ENCODE measurements at places on chromosomes 4 and X. TPM values are rescaled to one million over a fixed set of nuclear protein-coding genes. Genes with fewer than 3 reads are reported as not detected.

DNA sequence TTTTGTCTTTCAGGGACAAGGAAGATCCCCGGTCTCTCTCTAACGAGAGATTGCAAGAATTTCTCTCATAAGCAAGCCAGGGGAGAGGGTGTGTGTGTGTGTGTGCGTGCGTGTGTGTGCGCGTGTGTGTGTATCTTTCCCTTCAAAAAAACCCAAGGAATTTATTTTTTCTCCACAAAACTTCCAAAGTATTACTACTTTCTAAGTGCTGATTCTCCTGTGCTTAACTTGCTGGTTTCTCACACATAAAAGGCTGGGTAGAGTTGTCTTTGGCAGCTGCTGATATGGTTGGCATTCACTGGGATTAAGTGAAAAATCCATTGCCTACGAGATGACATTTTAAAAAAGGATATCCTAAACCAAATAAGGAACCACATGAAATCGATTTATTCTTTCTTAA lies 435.7 kb downstream of the RAPGEF2 start:
- DNase-seq: no peak

Gene FAM9C
- not detected for total RNA-seq

Gene GRID2
- 0.63 TPM for total RNA-seq

DNA sequence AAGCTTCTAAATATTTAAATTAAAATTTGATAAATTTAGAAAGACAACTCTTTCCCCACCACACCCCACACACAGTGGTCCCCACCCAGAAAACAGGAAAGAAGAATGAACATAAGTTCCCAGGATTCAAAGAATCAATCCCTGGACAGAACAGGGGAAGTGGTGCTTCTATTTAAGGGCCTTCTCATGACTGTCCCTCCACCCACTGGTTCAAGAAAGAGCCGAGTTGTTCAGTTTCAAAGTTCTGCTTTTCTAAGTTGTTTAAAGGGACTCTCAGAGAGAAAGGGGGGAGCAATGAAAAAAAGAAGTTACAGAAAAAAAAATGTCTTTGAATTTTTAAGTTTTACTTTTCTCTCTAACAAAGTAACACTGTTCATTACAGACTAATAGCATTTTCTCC lies 195.8 kb downstream of the PDGFC start:
- no peak for DNase-seq

Gene LRAT
- total RNA-seq: 0.57 TPM

Gene OSTC
- 331 TPM for total RNA-seq

Gene TMSB15B
- 7.6 TPM for total RNA-seq

DNA sequence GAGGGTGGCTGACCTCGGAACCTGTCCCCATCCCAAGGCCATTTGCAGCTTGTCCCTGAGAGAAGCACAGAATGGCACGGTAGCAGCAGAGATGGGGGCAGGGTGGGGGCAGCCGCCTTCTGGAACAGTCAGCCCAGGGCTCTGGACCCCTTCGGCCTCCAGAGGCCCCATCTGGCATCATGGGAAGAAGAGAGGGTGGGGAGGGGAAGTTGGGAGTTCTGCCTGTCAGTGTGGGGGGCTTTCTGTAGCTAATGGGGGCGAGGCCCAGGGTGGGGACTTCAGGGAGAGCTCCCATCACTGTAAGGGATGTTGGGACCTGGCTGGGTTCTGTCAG lies 62.9 kb upstream of the ADRA2C start:
- no peak for DNase-seq

Gene ZAR1
- not detected for total RNA-seq

GRCh38 chr4:168631241-168632162 lies 134.7 kb downstream of the PALLD start:
- peak; percentile 56 for DNase-seq

- DNase-seq: no peak
These were observed 1.5 kb downstream of the RBPJ start for GRCh38 chr4:26322346-26322745.

GRCh38 chr4:113006632-113007031 lies 42.8 kb upstream of the ANK2 start:
- no peak for DNase-seq

- DNase-seq: peak; percentile 91
These were observed 278.6 kb upstream of the DIPK2B start for GRCh38 chrX:45479196-45479834.

- no peak for DNase-seq
These were observed 220.0 kb downstream of the NWD2 start for GRCh38 chr4:37464373-37465128.

Gene RBM46
- total RNA-seq: not detected
